ENCODE measurements at places on chromosomes 2 and 18.
A peak's percentile ranks its signal among the peaks of the same experiment; 100 is the strongest.

GRCh38 chr2:138223319-138223718 is 259.0 kb downstream of the HNMT start:
- no peak for DNase-seq

- no peak for DNase-seq
Observed at GRCh38 chr2:105641389-105641811, 103.3 kb upstream of the NCK2 start.

GRCh38 chr2:174925046-174925784 is 80.0 kb downstream of the CHN1 start:
- DNase-seq: no peak

- DNase-seq: no peak
Observed at GRCh38 chr2:234308813-234309195, 188.1 kb downstream of the ARL4C start.

DNA sequence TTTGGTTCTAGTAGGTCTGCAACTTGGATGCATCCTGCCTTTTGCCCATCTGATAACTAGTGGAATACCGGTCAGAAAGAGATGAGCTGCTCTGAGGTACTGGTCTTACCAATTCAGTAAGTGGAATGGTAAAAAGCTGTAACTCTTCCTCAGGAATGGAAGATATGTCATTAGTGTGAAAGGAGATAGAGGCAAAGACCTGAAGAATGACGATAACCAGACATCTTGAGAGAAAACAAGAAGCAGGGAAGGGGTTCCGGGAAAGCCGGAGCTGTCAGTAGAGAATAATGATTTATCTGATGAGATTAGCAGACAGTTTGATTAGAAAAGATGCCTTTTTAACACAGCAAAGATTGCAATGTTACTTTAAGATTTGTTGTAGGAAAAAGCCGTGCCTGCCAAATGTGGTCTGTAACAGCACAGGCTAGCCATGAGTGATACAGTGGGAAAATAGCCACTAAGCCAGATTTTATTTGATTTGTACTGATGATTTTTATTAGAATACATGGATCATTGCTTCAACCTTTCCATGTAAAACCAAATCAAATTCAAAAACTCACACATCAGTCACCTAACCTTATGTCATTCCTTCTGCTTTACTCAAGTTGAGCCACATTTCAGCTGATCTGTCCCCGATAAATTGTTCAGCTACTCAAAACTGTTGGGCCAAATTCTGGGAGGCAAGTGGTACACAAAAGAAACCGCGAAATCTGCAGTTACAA is 110.0 kb downstream of the TCF4 start:
- DNase-seq: no peak

DNA sequence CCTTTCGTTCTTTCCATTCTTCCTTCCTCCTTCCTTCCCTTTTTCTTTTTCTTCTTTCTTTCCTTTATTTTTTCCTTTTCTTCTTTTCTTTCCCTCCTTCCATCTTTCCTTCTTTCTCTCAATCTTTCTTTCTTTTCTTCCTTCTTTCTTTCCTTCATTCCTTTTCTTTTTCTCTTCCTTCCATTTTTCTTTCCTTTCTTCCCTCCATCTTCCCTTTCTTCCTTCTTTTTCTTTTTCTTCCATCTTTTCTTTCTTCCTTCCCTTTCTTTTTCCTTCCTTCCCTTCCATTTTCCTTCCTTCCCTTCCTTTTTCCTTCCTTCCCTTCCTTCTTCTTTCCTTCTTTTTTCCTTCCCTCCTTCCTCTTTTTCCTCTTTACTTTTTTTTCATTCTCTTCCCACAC is 568.7 kb downstream of the GALR1 start:
- DNase-seq: no peak

GRCh38 chr2:15918761-15919356 is 21.5 kb upstream of the MYCN start:
- DNase-seq: no peak

DNA sequence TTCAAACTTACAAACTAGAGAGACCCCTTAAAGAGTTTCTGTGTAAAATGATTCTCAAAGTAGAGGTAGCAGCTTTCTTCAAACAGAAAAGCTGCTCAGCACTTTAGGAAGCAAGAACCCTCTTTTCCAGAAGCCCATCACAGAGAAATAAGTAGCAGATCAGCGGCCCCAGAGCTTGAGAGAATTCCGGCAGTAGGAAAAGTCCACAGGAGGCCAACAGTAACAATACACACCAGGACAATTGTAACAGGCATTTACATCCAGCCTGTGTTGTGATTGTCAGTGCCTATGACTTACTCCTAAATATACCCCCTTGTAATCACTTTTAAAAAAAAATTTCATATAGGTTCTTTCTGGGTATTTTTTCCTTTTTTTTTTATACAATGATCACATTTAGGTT is 161.4 kb upstream of the ACVR2A start:
- DNase-seq: no peak

DNA sequence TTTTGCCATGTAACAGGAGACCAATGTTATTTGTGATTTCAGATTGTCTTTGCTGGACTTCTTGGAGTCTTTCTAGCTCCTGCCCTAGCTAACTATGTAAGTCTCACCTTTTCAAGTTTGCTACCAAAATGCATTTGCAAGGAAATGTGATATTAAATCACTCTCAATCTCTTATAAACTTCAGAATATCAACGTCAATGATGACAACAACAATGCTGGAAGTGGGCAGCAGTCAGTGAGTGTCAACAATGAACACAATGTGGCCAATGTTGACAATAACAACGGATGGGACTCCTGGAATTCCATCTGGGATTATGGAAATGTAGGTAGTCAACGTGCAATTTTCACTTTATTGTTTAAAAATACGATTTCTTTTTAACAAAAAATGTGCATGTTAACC is 3.0 kb downstream of the GKN1 start:
- no peak for DNase-seq

GRCh38 chr2:176852667-176853066 is 359.9 kb upstream of the HNRNPA3 start:
- no peak for DNase-seq

DNA sequence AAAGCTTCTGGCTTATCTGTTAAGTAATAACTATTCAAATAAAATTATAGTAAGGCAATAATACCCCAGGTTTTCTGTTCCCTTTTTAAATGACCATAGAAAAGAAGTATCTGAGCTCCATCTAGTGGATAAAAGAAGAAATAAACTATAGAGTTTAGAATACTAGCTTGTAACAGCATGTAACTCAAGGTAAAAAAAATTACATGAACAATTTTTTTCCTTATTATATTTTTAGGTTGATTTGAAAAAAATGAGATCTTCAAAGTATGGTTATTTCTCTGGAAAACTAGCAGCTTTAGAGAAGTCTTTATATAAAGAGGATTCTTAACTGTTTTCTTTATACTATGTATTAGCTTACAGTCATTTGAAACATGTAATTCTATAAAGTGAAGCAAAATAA is 58.1 kb downstream of the NCKAP1 start:
- no peak for DNase-seq

- DNase-seq: no peak
Observed at GRCh38 chr2:159892990-159893810, 95.2 kb upstream of the CD302 start.

DNA sequence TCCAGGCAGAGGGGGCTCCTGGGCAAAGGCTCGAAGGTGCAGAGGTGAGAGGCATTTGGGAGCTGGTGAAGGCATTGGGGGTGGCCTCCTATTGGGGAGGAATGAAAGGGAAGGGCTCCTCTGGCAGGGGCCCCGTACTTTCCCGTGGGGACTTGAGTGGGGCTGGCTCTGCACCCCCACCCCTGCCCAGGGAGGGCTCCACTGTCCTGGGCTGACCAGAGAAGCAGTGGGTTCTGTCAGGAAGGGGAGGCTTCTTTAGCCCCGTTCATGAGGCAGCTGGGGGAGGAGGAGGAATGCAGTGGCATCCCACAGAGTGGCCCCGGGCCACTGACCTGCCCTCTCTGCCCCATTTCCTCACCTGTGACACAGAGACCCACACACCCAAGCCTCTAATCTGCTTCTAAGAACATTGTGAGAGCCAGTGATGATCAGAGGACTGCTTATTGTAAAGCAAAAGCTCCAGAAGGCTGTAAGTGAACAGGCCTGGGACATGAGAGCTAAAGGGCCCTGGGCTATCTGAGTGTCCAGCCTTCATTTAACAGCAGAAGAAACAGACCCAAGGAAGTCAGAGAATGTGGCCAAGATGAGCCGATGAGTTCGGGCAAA is 38.6 kb upstream of the GPAT2 start:
- DNase-seq: no peak

DNA sequence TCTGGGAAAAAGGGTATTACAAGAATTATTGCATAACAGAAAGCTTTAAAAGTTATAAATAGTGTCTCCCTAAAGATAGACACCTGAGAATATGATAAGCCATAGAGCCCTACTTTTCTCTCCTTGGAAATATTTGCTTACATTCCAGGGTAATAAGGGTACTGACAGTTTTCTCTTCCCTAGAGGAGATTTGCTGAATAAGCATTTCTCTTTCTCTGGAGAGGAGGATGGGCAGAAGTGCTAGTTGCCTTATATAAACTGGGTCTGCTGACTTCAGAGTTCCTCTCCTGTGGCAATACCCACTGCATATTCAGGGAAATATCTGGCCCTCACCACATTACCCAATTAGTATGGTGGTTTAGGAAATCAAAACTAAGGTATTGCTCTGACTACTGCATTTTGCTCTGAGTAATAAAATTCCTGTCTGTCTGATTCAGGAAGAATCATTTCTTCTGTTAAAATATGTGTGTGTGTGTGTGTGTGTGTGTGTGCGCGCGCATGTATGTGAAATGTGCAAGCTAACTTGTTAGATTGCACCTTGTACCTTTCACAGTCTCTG is 1391.3 kb downstream of the DSC3 start:
- no peak for DNase-seq

DNA sequence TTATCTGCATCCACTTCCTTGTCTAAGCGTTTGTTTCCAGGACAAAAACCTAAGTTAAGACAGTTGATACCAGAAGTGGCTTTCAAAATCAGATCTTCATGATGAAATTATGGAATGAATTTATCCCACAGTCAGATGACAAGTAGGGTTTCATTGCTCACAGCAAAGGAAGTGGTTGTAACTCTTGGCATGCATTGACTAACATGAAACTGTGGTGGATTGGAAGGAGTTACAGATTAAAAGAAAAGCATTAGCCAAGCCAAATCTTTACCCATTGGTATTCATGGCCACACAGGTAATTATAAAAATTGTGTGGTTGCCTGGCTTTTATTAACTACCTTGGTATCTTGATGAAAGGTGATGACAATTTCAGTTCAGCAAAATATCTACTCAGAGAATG is 438.0 kb upstream of the NXPH2 start:
- DNase-seq: no peak

DNA sequence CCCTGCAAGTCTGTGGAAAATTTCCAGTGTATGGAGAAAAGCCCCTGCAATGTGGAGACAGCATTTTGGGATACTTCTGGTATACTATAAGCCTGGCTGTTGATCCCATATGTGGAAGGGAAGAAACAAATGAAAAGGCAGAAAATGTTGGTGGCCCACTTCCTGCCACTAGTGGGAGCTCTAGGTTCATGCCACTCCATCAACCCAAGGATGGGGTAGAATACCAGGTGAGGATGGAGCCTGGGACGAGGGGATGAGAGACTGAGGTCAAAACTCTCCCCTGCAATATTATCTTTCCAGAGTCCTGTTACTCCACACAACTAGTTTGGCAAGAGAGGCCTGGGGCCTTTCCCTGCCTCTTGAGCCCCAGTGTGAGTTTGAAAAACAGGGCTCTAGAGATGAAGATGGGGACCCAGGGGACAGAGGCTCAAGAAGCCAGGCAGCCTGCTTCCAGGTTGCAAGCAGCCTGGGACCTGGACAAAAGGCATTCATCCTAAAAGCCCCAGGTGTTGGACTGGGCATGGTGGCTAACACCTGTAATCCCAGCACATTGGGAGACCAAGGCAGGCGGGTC is 31.9 kb downstream of the BMP10 start:
- peak; percentile 19 for DNase-seq

DNA sequence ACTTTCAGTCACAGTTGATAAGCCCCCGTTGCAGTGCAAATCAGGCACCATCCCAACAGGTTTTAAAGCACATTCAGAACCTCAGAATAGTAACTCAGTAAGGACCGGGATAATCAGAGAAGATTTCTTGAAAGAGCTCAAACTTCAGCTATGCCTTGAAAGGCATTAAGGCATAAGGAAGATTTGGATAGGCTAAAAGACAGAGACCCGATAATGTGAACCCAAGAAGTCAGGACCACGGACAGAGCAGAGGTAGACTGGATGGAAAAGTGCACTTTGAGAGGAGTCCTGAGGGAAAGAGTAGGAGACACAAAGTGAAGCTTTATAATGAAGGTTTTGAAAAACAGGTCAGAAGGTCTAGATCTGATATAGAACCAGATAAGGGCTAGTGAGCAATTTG is 36.9 kb upstream of the KLF7 start:
- DNase-seq: no peak

- DNase-seq: peak; percentile 35
Observed at GRCh38 chr2:240292619-240293525, 142.6 kb upstream of the GPC1 start.

DNA sequence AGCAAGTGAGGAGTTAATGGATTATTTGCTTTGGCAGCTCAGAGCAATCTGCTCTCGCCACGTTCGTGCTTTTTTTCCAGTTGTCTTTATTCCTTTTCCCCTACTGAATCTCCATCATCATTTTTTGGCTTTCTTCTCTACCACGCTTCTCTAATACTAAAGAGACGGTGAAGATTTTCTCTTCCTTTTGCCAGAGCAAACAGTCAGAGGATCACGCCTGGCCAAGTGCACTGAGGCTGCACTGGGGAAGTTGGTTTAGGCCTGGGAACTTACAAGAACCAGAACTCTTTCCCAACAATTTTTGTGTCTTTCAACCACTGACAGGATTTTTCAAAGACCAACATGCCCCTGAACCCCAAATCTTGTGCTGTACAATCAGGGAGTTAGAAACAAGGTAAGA is 172.3 kb downstream of the PID1 start:
- no peak for DNase-seq

GRCh38 chr2:236264256-236264655 is at the start of gene ASB18:
Gene ASB18, minus strand, starts transcription at chr2:236264406. Its CDS starts 61 bp downstream, at chr2:236264345.
- DNase-seq: peak; percentile 51

GRCh38 chr18:42182728-42183700 is 228.0 kb downstream of the PIK3C3 start:
- DNase-seq: no peak

- no peak for DNase-seq
Observed at GRCh38 chr2:41484858-41485234, 563.0 kb upstream of the PKDCC start.

DNA sequence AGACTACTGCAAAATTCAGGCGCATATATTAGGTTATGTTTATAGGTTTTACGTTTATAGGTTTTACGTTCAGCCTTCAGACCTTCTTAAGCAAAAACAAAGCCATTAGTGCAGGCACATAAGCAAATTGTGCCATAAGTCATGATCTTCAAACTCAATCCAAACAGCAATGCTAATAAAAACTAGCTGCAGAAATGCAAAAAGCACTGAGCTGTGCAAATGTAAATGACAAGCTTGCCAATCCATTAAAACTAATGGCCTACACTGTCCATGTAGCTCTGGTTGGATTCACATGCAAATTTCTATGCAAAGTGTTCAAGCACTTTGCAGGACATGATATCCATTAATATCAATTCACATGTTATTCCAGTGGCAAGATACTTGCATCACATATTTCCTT is 50.9 kb downstream of the LRPPRC start:
- no peak for DNase-seq
